Stimulated activated CD8-positive, alpha-beta memory T cell treated with anti-CD3 and anti-CD28 coated beads, Interleukin-4, amount 100 ng/mL, for 1 hour (primary cell): ENCODE measurements at places on chromosomes 11 and 22.

GRCh38 chr11:95690100-95690499 is 99.5 kb downstream of the FAM76B start:
- no peak for DNase-seq

- no peak for DNase-seq
Measured at GRCh38 chr11:34344768-34345539, 12.9 kb downstream of the ABTB2 start.

DNA sequence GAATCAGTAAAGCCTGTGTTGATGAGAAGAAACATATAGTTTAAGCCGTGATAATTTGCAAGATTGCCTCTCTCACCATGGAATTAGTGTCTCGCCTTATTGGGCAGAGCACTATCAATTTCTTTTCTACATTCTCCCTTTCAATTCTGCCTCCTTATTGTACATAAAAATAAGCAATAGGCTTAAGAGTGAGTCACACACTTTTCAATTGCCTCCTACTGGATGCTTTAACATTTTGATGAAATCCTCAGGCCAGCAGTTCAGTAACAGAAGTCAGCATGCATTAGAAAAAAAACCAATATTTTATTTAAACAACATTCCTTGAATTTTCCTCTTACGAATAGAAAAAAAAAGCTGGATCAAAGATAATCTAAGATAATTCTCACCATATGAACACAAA is 33.8 kb upstream of the VWA5A start:
- no peak for DNase-seq

- peak; percentile 34 for DNase-seq
Measured at GRCh38 chr22:37677493-37677974, 2.1 kb downstream of the LGALS1 start.

DNA sequence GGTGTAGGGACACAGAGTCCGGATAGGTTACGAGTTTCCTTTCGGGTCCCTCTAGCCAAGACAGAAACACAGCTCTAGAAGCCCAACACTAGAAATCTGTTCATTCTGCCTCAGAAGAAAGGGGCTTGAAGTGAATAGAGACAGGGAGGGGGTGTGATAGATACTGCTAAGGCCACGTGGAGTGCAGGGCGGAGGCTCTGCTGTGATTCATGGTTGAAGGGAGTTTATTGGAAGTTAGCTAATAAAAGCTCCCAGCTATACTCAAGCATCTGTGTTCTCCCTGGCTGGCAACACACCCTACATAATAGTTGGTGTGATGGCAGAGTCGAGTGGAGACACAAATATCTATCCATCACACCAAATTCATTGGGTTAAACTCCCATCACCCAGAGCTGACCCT is 337.4 kb downstream of the CADM1 start:
- DNase-seq: no peak

GRCh38 chr22:17131686-17132085 is 10.5 kb upstream of the TMEM121B start:
- no peak for DNase-seq

- no peak for DNase-seq
Measured at GRCh38 chr11:2482745-2483144, 37.9 kb downstream of the KCNQ1 start.

DNA sequence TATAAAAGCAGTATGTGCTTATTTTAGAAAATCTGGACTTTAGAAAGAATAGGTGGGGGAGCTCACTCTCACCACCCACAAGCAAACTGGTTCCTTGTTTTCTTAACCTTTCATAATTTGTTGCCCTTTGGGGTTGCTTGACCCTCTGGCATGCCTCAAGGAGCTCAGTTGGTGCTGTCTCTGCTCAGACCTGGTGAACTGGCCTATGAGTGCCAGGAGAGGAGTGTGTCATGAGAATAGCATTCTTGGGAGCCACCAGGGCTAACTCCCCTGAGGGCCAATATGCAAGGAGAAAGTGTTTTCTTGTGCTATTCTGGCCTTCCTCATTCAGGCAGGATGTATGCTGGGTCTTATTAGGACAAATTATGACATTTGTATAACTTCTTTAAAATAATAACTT is 21.0 kb upstream of the AMOTL1 start:
- no peak for DNase-seq

- no peak for DNase-seq
Measured at GRCh38 chr11:88421530-88421929, 84.0 kb upstream of the CTSC start.

- DNase-seq: no peak
Measured at GRCh38 chr11:118180300-118180703, 3.9 kb upstream of the SCN2B start.

GRCh38 chr22:46735747-46736608 is 2.1 kb downstream of the CERK start:
- no peak for DNase-seq

DNA sequence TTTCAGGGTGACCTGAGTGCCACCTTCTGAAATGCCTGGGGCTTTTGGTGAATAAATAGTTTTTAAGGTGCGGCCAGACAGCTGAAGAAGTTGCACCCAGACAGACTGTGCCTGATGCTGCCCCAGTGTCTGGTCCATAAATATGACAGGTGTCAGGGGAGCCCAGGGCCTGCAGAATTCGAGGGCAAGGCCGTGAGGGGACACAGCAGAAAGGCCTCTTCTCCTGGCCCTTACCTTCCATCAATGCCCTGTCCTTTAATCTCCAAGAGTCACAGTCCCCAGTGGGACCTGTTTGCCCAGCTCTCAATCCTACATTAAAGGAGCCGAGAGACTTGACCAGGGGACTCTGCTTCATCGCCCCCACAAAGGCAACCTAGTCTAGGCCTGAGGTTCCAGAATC is 45.7 kb downstream of the NAT10 start:
- no peak for DNase-seq

- DNase-seq: no peak
Measured at GRCh38 chr11:35126000-35126878, 12.7 kb upstream of the CD44 start.

DNA sequence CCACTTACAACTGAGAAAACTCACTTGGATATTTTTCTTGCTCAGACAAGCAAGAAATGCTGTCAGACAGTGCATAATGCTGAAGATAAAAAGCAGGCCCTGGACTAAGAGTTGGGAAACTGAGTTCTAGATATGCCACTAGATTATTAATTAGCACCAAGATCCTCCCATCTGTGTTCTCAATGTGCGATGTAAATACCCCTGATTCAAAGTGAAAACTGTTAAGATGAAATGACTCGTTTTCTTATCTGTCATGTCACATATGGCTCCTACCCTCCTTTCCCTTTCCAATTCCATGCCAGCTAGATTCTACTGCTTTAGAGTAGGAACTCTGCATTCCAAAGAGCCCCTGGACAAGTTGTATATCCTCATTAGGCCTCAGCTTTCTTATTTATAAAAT is 88.9 kb upstream of the CLNS1A start:
- no peak for DNase-seq

GRCh38 chr11:355581-356458 is 13.5 kb upstream of the B4GALNT4 start:
- peak; percentile 78 for DNase-seq
